ENCODE measurements at places on chromosomes 16 and 17.

DNA sequence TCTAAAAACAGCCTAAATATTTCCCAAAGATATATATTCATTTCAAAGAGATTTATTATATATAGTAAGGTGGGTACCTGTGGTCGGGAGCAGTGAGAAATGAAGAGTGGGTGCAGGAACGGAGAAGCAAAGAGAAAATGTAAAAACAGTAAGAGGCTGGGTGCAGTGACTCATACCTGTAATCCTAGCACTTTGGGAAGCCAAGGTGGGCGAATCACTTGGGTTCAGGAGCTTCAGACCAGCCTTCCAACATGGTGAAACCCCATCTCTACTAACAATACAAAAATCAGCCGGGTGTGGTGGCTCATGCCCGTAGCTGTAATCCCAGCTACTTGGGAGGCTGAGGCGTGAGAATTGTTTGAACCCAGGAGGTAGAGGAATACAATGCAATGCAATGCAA lies 257.1 kb downstream of the BCAS3 start:
- no peak for DNase-seq

DNA sequence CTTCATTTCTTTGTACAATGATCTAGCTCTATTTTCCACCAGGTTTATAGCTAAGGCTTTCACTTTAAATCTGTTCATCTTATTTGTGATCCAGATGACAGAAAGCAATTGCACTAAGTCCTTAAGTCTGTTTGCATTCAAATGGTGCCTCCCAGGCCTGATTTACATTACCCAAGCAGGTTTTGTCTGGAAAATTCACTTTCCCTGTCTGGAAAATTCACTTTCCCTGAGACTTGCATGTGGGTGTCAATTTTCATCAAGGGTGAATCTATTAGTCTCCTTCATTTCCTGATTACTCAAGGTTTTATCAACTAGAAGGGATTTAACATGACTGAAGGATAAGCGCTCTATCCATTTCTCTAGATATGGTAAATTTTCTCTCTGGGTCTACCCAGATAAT lies 1480.2 kb upstream of the GOT2 start:
- no peak for DNase-seq

- no peak for DNase-seq
Observed at GRCh38 chr16:89602273-89602951, 11.0 kb upstream of the DPEP1 start.

DNA sequence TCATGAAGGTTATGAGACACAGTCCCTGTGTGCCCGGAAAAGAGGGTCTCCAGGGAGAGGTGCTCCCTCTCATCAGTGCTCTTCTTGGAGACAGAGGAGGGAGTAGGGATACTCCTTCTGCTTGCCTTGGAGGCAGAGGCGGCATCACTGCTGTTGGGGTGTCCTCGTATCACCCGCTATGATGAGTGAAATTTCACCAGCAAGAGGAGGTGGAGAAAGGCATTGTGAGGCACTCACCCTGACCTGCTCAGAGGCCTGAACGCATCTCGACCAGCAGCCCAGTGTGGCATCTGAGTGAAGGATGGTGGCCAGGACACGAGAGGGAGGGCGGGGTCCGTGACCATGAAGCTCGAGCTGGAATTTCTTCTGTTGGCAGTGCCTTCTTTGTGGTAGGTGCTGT lies 222.1 kb upstream of the CHMP6 start:
- DNase-seq: no peak

GRCh38 chr16:88063211-88063773 lies 112.1 kb downstream of the BANP start:
- DNase-seq: no peak

GRCh38 chr17:5354886-5355415 lies 64.5 kb downstream of the NUP88 start:
- DNase-seq: no peak

GRCh38 chr17:42340691-42341127 lies 47.5 kb downstream of the STAT3 start:
- DNase-seq: no peak

DNA sequence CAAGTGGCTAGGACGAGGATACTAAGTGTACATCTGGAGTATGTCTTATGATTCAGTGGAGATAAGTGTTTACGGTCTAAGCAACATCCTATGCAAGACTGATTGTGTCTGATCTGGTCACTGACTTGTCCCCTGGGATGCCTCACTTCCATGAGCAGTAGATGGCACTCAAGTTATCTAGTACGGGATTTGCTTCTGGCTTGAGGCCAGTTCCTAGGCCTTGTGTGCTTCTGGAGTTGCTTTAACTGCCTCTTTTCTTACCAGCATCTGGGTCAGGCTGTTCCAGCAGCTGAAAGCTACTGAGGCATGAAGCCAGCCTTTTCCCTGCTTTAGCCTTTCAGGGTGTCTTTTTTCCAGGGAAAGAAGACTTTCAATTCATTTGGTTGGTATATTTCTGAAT lies 23.0 kb downstream of the SUPT6H start:
- DNase-seq: no peak

DNA sequence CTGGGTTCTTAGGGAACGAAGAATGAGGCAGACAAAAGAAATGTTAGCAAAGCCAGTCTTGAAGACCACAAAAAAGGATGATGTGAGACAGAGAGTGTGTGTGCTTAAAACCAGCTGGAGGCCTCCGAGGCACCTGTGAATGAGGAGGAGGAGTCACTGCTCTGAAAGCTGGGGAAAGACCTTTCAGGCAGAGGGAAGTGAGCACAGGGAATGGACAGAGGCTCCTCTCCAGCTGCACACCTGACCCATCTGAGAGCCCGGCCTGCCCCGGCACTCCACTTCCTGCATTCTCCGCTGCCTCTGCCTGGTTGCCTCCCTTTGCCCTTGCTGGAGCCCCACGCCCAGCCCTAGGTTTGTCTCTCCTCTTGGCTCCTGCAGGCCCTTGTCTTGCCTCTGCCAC lies 55.2 kb upstream of the SREBF1 start:
- DNase-seq: no peak

DNA sequence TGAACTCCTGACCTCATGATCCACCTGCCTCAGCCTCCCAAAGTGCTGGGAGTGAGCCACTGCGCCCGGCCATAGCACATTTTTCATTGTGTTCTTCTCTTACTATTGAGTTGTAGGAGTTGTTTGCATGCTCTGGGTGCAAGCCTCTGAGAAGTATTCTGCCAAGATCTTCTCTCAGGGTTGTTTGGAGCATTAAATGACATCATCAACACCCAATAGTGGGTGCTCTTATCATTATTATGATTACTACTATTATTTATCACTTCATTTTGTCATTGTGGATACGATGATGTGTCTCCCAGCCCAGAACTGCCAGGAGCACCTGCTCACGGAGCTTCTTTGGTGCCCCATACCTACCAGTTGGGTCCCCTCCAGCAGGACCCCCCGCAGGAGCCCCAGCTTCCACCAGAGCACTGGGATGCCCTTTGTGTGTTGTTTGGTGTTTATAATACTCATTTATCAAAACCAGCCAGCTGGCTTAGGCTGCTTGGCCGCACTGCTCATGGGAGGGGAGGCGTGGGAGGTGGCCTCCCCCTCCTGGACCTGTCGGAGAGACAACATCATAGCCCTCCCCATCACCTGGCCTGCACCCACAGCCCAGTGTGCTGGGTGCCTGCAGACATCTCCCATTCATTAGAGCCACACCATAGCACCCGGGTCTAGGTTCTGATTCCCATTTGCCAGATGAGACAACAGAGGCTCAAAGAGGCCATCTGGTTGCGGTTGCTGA lies 12.9 kb upstream of the MAP2K3 start:
- DNase-seq: no peak

DNA sequence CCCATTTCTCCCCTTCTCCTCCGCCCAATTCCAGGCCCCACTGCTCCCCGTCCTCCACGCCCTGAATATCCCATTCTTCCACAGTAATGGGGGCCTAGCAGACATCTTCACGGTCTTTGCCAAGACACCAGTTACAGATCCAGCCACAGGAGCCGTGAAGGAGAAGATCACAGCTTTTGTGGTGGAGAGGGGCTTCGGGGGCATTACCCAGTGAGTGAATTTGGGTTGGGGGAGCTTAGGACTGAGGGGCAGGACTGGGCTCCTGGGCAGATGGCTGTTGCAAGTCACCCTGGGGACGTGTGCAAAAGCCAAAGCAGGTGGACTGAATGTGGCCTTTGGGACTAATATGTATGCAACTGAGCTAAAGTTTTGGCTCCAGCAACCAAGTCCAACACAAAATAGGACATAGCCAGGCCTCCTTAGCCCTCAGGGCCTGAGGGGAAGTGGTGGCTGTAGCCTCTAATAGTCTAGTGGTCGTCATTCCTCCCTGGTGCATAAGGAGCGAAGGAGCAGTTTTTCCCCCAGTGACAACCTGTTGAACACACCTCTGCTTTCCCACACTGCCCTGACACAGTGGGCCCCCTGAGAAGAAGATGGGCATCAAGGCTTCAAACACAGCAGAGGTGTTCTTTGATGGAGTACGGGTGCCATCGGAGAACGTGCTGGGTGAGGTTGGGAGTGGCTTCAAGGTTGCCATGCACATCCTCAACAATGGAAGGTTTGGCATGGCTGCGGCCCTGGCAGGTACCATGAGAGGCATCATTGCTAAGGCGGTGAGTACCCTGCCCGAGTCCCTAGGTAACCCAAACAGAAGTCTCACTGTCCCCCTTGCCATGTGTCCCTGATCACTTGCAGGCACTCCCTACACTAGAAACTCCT lies 2.6 kb downstream of the ACADVL start:
- DNase-seq: no peak

DNA sequence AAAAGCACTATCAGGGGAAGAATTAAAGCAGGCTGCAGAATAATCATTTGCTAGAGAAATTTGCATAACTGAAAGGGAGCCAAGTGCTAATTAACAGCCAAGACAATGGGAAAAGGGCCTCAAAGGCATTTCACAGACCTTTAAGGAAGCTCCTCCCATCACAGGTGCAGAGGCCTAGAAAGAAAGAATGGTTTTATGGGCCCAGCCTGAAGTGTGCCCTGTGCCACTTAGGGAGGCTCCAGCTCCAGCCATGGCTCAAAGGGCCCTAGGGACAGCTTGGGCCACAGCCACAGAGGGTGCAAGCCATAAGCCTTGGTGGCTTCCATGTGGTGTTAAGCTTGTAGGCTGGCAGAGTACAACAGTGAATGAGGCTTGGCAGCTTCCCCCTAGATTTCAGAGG lies 50.1 kb downstream of the RNF112 start:
- no peak for DNase-seq

DNA sequence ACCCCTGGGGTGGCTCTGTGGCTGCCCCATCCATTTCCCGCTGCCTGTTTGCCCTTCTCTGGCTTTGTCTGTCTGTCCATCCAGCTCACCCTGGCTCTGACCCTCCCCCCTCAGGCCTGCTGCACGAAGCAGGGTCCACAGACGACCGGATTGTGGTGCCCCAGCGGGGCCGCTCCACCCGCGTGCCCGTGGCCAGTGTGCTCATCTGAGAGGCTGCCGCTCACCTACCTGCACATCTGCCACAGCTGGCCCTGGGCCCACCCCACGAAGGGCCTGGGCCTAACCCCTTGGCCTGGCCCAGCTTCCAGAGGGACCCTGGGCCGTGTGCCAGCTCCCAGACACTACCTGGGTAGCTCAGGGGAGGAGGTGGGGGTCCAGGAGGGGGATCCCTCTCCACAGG lies 761 bp upstream of the LAT start:
- DNase-seq: no peak

All from HL-60 (cell line).